Left ventricle myocardium superior (tissue), 1 donor: ENCODE measurements at places on chromosomes 7 and 10. TPM values are rescaled to one million over a fixed set of nuclear protein-coding genes. Genes with fewer than 3 reads are reported as not detected.

Gene CTAGE6
- total RNA-seq = not detected

Gene DNA2
- total RNA-seq = 1.5 TPM

Gene ESYT2
- 44.3 TPM for total RNA-seq

GRCh38 chr7:51665045-51665780, 348.6 kb upstream of the COBL start:
- no peak for DNase-seq

- DNase-seq = peak; percentile 93
Measured at GRCh38 chr10:96831867-96832720, at the start of gene LCOR. Gene LCOR (plus strand): TSS chr10:96832298. CDS start chr10:96949058, 116,760 bp downstream.

DNA sequence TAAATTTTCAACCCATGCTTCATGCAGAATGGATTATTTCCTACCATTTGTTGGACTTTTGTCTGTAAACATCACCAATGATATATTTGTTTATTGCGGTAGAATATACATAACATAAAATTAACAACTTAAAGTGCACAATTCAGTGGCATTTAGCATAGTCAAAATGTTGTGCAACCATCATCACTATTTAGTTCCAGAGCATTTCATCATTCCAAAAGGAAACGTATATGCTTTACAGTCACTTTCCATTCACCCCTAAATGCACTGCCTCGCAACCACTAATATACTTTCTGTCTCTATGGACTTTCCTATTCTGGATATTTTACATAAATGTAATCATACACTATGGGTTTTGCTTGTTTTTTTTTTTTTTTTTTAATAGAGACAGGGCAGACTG, 11.4 kb upstream of the ZNF248 start:
- DNase-seq = no peak

- DNase-seq = no peak
Measured at GRCh38 chr10:3919709-3920308, 134.8 kb upstream of the KLF6 start.

DNA sequence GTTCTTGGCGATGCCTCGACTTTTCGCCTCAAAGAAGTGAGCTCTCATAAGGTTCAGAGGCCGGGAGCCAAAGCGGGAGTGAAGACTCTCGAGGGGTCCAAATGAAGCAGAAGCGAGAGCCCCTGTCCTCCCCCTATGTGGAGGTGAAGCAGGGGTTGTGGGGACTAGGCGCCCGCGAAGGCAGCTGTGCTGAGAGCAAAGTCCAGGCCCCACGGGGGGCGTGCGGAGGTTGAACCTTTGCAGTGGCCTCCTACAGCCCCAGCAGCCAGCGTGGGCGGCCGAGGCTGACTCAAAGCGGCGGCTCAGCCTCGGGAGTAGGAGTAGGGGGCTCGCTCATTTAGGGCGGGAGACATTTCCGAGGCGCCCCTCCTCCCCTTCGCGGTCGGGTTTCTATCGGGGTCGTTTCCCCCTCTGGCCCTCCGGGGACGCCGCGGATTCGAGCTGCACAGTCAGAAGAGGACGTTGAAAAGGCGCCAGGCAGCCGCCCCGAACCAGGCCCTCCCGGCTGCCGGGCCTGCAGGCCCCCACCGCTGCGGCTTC, 553 bp upstream of the ADD3 start:
- DNase-seq = no peak

- no peak for DNase-seq
Measured at GRCh38 chr10:78258323-78259030, 224.8 kb downstream of the RPS24 start.
